ENCODE measurements at places on chromosomes 3 and 15.
A peak's percentile ranks its signal among the peaks of the same experiment; 100 is the strongest.

DNA sequence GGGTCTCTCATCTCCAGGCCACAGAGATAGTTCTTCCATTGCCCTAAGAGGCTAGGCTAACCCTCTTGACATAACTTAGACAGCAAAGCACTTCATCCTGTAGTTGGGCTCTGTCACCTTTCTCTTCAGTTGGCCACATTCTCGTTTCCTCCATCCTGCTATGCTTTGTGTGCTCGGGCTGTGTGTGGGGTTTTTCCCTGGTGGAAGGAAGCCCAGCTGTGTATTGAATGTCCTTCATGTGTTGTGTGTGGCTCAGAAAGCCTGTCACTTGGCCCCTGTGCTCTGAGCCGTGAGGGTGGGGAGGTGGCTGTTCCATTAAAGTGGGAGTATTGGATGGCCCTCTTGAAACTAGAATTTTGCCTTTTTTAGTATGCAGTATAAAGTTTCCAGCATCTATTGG is 8.8 kb upstream of the EXOG start:
- DNase-seq, result no peak

DNA sequence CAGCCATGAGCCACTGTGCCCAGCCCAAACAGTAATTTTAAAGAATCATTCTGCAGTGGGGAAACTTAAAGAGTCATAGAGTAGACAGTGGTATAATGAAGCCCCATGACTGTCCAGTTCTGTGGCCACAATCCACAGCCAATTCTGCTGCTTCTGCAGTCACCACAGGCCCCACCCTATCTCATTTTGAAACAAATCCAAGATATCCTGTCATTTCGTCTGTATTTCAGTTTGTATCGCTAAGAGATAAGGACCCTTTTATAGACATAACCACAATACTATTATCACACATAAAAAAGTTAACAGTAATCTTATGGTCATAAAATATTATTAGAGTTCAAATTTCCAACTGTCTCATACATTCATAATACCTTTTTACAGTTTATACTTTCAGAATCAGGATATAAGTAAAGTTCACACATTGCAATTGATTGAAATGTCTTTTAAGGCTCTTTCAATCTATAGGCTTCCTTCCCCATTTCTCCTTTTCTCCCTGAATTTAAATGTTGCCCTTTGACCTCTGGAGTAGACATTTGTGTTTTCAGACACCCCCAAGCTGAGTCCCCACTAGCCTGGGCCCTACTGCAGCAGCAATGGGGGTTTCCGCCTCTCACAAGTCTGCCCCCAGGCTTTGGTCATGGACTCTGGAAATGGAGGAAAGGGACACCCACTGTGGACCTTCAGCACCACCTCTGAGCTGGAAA is 4.2 kb upstream of the NUP210 start:
- no peak for DNase-seq

GRCh38 chr3:67294341-67294740 is 296.2 kb downstream of the KBTBD8 start:
- DNase-seq, result no peak

- DNase-seq, result peak; percentile 27
Measured at GRCh38 chr3:129827765-129828164, 65.7 kb downstream of the TMCC1 start.

DNA sequence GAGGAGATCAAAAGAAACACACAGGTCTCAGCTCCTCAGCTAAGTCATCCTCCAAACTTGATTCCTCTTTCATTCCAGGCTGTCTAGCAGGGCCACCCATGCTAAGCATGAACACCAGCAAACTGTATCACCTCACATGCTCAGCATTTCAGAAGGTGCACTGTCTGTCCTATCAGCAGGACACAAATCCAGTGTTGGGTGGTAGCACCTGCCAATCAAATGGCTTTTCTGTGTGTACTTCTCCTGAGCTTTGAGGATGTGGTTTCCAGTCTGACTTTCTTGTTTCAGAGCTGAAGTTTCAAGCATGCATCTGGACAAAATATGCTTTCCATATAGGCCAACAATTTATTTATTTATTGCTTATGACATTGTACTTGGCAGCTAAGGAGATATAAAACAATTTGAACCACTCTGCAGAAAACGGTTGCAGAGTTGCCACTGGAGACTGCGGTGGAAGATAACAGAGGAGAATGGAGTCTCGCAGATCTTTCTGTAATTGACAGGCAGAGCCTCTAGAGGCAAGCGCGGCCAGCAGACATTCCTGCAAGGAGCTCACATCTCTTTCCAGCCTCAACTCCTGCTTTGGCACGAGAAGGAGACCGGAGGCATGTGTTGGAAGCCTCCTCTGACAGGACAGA is 167.1 kb upstream of the WNT5A start:
- no peak for DNase-seq

DNA sequence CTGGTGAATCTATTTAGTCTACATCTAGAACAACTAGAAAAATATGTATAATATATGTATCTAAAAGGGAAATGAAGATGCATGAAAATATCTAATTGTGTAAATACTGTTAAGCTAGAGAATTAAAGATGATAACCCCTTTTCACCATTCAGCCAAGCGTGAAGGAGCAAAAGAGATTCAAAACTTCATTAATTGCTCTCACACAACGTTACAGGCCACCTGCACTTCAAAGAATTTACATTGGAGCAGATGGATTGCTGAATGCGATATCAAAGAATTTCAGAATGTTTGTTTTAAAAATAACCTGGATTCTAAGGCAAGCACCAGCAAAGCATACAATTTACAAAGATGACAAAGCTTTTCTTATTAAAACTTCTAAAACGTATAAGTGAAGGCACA is 243.2 kb downstream of the ROBO2 start:
- no peak for DNase-seq

GRCh38 chr15:48862705-48863104 is 15.2 kb upstream of the EID1 start:
- DNase-seq, result no peak

GRCh38 chr3:153268564-153269279 is 106.7 kb downstream of the RAP2B start:
- DNase-seq, result no peak

- DNase-seq, result no peak
Measured at GRCh38 chr3:122668930-122669730, 11.5 kb upstream of the PARP14 start.

DNA sequence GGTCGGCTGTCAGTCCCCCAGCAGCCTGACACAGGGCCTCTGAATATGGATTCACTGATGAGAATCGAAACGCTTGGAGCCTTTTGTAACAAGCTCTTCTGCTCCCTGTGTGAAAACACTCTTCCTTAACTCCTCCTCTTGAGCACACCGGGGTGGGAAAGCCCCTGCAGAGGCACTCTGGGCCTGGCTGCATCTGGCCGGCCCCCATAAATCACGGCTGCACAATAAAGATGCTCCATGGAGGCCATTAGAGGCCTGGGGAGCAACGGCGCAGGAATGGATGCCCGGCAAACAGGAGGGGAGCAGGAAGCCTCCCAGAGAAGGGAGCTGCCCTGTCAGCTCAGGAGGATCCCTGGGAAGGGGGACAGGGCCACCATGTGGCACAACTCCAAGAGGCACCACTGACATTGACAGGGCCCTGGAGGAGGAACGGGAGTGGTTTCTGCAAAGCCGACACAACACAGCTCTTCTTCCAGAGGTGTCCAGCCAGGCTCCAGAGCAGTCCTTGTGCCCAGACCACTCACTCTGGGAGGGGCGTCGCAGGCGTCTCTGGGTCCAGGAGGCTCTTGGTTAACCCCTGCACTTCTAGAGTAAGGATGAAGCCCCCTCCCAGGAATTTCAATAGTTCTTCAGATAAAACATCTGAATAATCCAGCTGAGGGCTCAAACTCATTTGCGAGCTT is 509.3 kb upstream of the PPP2R3A start:
- no peak for DNase-seq

DNA sequence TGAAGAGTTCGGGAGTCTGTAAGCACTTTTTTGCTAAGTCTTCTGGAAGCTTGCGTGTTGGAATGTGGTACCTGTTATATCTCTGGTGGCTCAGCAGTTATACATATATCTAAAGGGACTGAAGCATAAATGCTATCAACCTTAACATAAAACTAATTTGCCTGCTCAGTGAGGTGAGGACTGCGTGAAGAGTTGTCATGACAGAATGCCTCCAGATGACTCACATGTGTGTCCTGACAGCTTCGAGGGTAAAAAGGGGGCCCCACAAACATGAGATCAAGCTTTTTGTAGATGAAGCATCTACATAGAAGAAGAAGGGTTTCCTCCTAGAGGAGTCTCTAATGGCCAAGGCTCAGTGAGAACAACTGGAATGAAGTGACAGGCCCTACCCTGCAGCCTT is 88.8 kb upstream of the C3orf80 start:
- peak; percentile 63 for DNase-seq

- DNase-seq, result no peak
Measured at GRCh38 chr3:180421721-180422120, 180.2 kb upstream of the TTC14 start.

- peak; percentile 54 for DNase-seq
Measured at GRCh38 chr3:58009026-58009748, 965 bp downstream of the FLNB start.

DNA sequence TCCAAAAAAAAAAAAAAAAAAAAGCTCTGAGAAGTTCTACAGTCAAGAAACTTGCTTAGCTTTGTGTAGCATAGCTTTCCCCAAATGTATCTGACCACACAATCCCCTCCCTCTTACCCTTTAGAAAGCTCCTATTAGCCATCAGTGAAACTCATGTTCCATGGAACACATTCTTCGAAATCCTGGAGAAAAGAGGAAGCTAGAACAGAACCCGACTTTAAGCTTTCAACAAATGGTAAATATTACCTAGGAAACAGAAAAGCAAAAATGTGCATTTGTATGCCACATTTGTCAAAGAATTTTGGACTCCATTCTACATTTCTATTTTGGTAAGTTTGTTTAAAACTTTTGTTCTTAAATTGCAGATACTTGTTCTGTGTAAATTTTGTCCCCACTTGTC is 17.4 kb upstream of the CRTC3 start:
- DNase-seq, result no peak

DNA sequence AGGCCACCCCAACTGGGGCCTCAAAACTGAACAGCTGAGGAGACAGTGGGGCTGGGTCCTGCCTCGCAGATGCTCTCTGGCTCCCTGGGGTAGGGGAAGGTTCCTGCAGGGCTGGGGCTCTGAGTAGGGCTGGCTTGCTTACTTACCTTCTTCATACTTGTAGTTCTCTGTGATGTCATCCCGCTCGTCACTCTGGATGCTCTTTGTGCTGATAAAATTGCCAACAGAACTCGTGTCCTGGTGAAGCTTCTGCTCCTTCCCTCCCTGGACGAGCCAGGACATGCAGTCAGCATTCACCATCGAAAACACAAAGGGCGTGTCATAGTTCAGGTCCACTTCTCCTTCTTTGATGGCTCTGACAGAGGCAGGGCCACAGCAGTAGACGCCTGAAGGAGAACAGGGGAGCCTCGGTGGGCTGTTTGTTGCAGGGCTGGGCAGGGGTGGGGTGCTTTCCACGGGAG is 17.9 kb upstream of the EPB42 start:
- no peak for DNase-seq

- DNase-seq, result no peak
Measured at GRCh38 chr3:146546366-146546965, 2.1 kb upstream of the PLSCR1 start.

DNA sequence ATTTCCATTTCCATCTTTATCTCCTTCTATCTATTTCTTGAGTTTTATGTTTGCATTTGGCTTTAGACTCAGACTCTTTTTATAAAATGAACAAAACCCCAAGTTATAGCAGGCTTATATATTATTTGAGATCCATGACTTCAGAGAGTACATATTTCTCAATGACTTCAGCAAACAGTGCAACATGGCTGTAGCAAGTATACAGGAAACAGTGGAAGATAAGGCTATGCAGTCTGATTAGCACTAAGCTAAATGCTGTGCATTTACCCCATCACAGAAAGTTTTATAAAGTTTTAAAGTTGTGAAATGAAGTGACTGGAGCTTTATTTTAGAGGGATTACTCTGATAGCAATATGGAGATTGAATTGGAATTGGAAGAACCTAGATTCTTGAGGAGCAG is 463.5 kb upstream of the TGFBR2 start:
- DNase-seq, result no peak

GRCh38 chr15:60485365-60486055 is 6.6 kb upstream of the ICE2 start:
- no peak for DNase-seq

- no peak for DNase-seq
Measured at GRCh38 chr15:66043264-66043663, 174.0 kb downstream of the RAB11A start.

DNA sequence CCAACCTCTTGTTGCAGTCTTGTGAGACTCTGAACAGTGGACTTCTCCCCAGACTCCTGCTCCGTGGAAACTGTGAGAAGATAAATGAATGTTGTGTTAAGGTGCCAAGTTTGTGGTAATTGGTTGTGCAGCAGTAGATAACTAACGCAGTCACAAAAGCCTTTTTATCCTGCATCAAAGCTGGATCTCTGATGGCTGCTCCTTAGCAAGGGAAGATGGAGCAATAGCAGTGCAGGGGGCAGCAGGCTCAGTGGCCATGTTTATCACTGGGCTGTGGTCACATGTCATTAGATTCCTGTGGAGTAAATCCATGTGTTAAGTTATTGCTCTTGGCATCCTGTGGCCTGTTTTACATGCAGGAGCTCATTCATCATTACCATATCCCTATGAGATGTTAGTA is 13.5 kb downstream of the CMTM7 start:
- DNase-seq, result no peak

GRCh38 chr3:87082796-87083440 is 92.0 kb upstream of the VGLL3 start:
- DNase-seq, result peak; percentile 4

DNA sequence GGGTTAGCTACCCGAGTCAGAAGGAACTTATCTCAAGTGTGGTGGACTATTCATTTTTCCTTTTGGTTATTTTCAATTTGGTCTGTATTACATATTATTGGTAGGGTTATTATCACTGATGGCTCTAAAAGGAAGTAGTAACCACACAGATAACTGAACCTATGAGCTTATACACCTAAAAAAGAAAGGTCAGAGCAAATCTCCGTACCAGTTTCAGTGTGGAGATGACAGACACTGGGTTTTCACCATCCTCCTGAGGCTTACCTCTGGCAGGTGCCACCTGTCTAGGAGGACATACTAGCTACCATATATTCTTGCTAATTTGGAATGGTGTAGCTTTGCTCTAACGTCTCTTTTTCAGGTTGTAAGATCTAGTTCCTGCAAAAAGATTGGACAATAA is 10.2 kb downstream of the GAP43 start:
- DNase-seq, result no peak

GRCh38 chr3:177752831-177753230 is 555.5 kb upstream of the TBL1XR1 start:
- DNase-seq, result no peak

DNA sequence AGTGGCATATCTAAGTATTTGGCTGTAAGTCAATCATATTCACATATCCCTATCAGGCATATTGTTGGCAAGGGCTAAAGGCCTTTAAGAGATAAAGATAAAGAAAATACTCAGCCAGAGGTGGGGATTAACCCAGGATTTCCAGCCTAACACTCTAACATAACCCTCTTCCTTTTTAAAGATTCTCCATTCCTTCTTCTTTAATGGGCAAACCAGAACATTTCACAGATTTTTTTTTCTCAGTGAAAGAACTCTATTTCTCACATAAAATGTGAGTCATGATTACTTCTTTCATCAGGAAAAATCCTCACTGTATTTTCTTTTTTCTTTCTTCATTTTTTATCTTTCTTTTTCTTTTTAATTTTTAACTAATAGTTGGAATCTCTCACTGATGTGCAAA is 200.4 kb downstream of the NR1D2 start:
- no peak for DNase-seq

GRCh38 chr3:123140550-123140949 is 61.2 kb upstream of the SEC22A start:
- no peak for DNase-seq

Measured in germinal center (tissue), 1 donor.